AG09309 (cell line): ENCODE measurements at places on chromosomes 6 and 20.

DNA sequence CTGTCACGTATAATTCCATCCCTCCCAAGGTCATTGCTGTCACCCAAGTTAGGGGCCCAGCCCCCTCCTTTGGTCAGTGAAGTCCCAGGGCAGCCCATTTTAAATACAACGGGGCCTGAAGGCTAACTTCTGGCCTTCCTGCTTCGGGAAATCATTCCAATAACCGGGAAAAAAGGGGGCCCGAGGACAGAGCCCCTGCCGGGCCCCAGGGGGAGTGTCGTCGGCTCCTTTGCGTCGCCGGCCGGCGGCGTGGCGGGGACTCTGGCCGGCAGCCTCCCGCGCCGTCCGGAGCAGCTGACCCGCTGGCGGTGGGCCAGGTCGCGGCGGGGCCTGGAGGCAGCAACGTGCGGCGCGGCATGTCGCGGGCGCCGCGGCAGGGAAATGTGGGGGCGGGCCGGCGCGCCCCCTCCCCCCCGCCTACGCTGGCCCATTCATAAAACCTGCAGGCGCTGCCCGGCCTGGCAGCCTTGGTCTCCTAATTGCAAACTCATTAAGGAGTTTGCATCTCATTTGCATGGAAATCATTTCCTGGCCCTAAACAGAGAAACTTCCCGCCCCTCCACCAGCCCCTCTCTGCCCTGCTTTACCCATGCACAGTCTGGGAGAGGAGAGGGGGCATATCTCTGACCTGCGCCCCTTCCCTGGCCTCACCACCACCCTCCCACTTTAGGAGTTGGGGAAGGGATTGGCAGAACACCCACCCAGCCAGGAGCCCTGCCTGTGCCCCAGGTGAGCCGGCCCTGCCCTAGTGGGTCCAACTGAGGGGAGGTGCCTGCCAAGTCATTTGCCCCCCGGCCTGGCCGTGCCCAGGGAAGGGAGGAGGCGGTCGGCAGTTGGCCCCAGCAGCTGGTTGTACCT lies 50.7 kb downstream of the MRPL14 start:
- no peak for DNase-seq

DNA sequence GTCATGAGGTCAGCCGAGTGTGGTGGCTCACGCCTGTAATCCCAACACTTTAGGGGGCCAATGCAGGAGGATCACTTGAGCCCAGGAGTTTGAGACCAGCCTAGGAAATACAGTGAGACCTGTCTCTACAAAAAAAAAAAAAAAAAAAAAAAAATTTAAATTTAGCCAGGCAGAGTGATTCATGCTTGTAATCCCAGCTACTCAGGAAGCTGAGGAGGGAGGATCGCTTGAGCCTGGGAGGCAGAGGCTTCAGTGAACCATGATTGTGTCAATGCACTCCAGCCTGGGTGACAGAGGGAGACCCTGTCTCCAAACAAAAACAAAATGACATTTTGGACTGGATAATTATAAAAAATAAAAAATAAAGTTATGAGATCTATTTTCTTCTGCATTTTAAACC lies 56.2 kb downstream of the ADGRF1 start:
- no peak for DNase-seq

GRCh38 chr6:144460327-144461095 lies 175.4 kb downstream of the UTRN start:
- no peak for DNase-seq

DNA sequence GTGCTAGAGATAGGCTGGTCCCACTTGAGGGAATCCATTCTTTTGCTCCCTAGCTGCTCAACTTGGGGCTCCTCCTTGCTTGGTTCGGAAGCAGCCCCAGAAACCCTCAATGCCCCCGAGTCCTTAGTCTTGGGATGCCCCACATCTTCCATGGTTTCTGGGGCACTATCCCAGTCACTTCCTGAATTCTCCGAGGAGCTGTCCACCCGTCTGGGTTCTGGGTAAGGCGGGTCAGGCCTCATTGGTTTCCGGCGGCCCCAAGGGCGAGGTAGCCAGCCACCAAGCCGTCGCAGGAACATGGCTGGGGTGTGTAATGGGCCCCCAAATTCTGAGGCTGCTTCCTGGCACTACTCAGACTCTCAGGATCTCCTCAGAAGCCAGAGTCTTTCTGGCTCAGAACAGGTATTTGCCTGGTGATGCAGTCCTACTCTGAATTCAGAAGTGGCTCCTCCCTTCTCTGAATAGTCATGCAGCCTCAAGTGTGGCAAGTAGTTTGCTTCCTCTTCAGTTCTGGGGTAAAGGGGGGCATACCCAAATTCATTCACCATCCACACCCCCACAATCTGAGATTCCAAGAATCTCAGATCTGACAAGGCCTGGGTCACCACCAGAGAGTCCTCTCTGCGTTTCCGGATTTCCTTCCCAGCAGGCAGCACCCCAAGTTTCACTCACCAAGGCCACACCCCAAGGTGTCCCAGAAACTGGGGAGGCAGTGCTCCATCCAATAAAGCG lies 763 bp downstream of the C6orf47 start:
- no peak for DNase-seq
